Osteocyte (in vitro differentiated cells): ENCODE measurements at places on chromosomes 12 and 14.

DNA sequence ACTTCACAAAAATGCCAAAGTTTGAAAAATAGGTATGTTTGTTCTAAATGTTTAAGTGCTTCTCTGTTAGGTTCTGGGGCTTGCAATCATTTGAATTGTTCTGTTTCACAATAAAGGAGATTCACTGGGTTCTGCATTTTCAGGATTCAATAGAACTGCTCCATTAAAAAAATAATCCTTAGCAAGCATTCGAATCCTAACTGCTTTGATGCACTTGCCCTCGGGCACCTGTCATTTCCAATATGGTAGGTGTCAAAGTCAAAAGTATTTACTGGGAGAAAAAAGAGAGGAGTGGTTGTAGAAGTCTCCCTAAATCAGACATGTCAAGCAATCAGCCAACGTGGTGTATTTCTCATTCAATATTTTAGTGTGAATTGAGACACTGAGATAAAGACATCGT is 5.5 kb downstream of the APOLD1 start:
- no peak for DNase-seq

DNA sequence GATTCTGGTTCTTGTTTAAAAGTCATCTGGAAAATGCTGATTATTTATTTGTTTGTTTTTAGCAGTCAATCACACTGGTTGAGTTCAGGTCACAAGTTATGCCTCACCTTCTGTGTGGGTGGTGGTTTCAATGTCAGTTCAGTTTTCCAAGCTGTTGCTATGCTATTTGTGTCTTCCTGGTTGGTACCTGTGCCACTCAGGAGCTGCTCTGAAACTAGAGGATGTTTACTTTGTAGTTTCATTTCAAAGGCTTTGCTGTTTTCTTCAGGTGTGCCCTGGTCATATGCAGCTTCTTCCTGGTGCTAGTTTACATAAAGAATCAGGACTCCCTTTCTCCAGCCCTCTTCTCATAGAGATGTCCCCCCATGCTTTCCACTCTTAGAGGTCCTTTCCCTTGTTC is 75.7 kb upstream of the PPP4R3A start:
- no peak for DNase-seq

DNA sequence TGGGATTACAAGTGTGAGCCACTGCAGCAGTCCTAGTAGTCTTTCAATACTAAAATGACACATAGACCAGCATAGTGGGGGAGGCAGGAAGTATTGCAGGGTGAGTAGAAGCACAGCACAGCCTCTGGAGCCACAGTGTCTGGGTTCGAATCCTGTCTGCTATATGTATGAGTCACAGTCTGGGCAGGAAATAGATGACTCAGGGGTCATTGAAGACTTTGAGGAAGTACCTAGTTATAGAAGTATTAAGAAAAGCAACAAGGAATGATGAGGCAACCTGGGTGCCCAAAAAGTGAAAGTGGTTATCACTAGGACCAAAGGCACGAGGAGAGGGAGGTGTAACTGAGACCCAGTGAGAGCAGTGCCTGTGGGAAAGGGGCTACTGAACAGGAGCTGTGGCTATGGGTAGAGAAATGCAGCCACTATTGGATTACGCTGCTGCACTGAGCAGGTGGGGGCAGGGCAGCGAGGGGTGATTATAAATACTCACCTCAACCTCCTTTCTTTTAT is 124.0 kb downstream of the PDE3A start:
- no peak for DNase-seq

GRCh38 chr12:105485321-105485910 is 154.9 kb downstream of the C12orf75 start:
- no peak for DNase-seq

GRCh38 chr12:74408601-74409166 is 129.0 kb upstream of the ATXN7L3B start:
- no peak for DNase-seq

GRCh38 chr12:10960211-10960610 is 21.1 kb upstream of the TAS2R14 start:
- no peak for DNase-seq

GRCh38 chr12:62335796-62336195 is 75.6 kb downstream of the USP15 start:
- DNase-seq, result no peak

GRCh38 chr14:90612801-90613200 is 203.4 kb downstream of the TTC7B start:
- no peak for DNase-seq

DNA sequence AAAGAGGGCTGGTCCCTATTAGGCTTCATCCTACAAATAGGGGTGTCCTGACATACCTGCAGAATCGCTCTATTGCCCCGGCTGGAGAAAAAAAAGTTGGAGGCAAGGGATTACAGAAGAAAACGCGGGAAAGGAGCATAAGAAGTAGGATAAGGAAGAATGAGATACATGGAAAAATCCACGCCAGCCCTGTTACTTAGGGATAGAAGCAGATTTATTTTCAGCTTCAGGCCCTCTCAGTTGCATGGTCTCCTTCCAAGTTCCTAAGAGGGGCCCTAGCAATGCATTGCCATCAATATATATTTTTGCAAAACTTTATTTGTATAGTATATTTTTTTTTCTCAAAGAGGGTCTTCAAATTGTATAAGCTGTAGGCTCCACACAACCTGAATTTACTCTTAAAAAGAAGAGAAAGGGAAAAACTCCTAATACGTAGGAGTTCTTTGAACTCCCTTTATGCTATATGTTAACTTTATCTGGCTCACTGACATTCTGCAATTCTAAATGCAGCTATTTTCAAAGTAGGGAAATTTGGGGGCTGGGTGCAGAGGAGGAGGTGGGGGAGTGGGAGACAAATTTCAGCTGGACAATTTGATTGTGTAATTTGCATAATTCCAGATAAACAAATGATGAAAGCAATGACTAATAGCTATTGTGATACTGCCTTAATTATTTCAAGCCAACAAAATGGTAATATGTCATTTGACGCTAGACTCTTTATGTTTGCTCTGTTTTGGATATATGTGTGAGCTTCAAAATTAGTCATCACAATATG is 137.7 kb upstream of the TRHDE start:
- DNase-seq, result no peak

DNA sequence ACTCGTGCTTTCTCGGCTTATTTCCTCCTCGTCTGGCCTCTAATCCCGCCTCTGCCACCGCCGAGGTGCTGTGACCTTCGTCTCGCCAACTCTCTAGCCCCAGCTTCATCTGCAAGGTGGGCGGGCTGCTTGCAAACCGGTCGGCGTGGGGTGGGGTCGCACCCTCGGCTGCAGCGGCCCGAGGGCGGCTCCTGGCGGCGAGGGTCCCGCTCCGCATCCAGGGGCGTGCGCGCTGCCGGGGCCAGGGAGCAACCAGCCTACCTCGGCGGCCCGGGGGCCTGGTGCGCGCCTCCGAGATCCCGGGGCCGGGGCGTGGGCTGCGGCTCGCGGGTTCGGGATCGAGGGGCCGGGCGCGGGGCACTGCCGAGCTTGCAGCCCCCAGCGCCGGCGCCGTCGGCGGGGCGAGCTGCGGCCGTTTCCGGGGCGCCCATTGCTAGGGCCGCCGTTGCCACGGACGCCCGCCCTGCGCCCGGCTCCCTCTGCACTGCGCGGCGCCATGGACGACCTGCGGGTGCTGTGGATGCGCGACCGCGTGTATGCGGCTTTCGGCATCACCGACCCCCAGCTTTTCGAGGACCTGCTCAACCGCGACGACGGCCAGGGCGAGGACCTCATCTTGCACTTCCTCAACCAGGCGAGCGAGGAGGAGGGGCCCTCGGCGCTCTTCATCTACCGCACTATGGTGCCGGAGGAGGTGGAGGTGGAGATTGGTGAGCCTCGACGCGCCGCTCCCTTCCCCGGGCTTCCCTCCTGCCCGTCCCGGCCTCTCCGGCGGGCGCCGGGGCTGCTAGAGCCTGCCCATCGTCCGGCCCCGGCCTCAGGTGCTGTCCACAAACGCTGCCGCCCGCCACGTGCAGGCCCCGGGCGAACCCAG is at the start of gene DNAH10:
Gene DNAH10, plus strand, starts transcription at position 461 of the 874 bp plus-strand sequence. Its CDS starts 36 bp downstream, at position 497.
- no peak for DNase-seq

DNA sequence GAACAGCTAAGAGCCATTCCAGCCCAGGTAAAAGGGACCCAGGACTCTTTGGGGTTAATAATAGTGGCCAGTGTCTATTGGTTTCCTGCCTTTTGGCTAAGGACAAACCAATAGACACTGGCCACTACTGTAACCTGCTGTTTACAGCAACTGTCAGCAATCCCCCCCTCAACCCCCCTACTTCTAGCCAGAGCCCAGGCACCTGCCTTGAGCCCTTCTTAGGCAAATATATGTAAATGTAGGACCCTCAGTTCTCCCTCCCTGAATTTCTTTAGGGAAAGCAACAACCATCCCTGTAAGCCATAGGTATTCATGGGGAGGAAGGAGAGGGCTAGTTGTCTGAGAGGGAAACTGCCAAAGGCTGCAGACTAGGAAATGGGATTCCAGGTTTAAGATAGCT is 22.3 kb downstream of the HOXC4 start:
- no peak for DNase-seq

GRCh38 chr14:23078692-23079116 is 16.2 kb downstream of the ACIN1 start:
- DNase-seq, result no peak

GRCh38 chr12:76470028-76470939 is 89.3 kb downstream of the OSBPL8 start:
- no peak for DNase-seq

- DNase-seq, result no peak
These were observed 119.1 kb downstream of the CACNA1C start for GRCh38 chr12:2171672-2172426.

GRCh38 chr12:9098115-9098452 is 17.6 kb downstream of the A2M start:
- DNase-seq, result no peak

GRCh38 chr14:68694516-68695235 is 98.2 kb downstream of the ZFP36L1 start:
- no peak for DNase-seq

GRCh38 chr12:1591034-1591433 is 3.3 kb downstream of the FBXL14 start:
- DNase-seq, result no peak

DNA sequence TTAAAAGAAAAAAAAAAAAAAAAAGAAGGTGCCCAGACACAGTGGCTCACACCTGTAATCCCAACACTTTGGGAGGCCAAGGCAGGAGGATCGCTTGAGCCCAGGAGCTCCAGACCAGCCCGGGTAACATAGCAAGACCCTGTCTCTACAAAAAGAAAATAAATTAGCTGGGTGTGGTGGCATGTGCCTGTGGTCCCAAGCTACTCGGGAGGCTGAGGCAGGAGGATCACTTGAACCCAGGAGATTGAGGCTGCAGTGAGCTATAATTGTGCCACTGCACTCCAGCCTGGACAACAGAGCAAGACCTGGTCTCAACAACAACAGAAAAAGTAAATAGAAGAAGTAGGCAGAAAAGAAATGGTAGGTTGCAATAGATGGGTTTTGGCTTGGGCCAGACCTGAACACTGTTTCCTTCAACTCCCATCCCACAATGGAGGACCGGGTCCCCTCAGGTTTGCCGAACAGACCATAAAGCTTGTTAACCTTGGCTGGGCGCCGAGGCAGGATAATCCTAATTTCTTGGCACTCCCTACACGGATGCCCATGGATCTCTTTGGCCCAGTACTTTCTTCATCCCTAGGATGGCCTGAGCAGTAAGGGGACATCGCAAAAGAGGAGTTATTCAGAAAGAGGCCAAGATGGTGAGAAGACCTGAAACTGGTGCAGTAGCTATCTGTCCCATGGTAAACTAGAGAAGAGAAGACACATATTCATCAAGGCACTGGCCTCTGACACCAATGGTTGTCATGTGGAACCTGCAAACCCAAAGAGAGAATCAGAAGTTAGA is 165.5 kb upstream of the CCND2 start:
- DNase-seq, result peak; percentile 73

DNA sequence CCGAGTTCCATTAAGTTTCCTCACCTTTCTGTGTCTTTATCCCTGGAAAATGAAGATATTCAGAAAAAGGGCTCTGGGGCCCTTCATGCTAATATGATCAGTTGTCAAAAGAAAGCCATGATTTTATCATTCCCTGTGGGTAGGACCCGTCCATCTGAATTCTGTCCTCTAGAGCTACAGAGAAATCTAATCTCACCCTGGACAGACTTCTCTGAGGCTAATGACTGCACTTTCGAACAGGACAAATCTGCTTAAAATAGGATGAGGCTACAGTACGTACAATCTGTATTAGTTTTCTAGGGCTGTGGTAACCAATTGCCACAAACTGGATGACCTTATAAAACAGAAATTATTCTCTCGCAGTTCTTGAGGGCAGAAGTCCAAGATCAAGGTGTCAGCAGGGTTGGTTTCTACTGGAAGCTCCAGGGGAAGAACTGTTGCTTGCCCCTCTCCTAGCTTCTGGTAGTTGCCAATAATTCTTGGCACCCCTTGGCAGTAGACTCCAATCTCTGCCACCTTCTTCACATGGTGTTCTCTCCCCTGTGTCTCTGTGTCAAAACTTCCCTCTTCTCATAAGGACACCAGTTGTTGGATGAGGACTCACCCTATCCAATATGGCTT is 1.3 kb downstream of the AK7 start:
- no peak for DNase-seq

GRCh38 chr12:91023326-91024004 is 18.7 kb upstream of the EPYC start:
- no peak for DNase-seq

DNA sequence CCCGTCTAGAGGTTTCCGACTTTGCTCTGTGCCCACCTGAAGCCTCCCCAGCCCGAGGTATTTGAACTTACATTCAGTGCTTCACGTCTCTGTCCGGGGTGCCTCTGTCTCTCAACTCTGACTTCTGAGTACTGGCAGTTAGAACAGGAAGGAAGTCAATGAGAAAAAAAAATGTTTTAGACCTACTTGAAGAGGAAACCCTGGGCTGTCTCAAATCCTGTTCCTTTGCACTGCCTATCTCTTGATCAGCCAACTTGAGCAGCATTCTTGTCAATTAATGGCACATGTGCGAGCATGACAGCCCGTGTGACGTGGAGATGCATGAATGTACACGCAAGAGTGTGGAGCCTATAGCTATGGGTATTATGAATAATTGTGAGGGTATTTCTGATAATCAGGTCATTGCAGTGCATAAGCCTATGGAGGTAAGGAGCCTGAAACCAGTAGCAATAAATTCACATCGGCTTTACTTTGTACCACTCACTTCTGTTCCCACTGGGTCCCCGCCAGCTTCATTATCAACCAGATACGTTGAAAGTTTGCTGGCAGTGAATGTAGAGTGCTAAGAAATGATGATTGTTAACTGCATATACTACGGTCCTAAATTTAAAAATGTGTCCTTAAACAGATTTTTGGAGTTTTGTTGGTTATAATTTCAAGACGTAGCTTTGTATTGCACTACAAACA is at the start of gene ARHGDIB:
Gene ARHGDIB, minus strand, starts transcription at position 136 of the 687 bp plus-strand sequence. CDS start 10,889 bp downstream, outside the sequence.
- no peak for DNase-seq

- DNase-seq, result no peak
These were observed 29.0 kb downstream of the TTLL5 start for GRCh38 chr14:75690010-75690409.

- no peak for DNase-seq
These were observed 2.1 kb upstream of the SLC2A13 start for GRCh38 chr12:40107803-40108620.

- DNase-seq, result no peak
These were observed 50.9 kb downstream of the MVK start for GRCh38 chr12:109624467-109624866.

GRCh38 chr14:71891185-71891584 is 41.0 kb upstream of the RGS6 start:
- DNase-seq, result no peak

GRCh38 chr14:53020193-53020932 is 69.5 kb upstream of the FERMT2 start:
- no peak for DNase-seq
